NCI-H1105 treated with DMSO at 0.1 percent for 48 hours (cell line): ENCODE measurements at places on chromosomes 2 and 18.

DNA sequence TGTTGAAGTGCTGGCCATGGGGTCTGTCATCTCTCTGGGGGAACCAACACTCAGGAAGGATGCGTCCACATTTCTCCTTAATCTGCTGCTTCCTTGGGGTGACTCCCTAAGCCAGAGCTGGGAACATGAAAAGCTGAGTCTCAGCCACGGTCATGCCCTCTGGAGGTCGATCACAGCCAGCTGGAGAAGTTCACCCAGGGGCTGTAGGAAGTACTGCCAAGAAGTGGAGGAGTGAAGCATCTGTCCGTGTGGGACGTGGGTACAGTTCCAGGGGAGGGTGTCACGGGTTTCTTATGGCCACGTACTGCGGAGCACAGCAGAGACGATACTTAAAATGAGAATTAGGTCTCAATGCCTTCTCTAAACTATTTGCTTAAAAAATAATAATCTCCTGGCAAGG lies 42.4 kb upstream of the IGFBP2 start:
- DNase-seq, result no peak

DNA sequence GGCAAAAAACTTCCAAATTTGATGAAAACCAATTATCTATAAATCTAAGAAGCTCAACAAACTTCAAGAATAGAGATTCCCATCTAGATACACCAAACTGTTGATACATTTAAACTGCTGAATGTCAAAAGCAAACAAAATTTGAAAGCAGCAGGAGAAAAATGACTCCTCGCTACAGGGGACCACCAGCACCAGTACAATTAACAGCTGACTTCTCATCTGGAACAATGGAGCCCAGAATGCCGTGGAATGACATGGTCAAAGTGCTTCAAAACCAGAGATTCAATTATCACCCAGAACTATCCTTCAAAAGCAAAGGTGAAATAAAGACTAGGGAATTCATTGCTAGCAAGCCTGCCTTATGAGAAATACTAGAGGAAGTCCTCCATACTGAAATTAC lies 11.6 kb downstream of the SRSF7 start:
- no peak for DNase-seq

DNA sequence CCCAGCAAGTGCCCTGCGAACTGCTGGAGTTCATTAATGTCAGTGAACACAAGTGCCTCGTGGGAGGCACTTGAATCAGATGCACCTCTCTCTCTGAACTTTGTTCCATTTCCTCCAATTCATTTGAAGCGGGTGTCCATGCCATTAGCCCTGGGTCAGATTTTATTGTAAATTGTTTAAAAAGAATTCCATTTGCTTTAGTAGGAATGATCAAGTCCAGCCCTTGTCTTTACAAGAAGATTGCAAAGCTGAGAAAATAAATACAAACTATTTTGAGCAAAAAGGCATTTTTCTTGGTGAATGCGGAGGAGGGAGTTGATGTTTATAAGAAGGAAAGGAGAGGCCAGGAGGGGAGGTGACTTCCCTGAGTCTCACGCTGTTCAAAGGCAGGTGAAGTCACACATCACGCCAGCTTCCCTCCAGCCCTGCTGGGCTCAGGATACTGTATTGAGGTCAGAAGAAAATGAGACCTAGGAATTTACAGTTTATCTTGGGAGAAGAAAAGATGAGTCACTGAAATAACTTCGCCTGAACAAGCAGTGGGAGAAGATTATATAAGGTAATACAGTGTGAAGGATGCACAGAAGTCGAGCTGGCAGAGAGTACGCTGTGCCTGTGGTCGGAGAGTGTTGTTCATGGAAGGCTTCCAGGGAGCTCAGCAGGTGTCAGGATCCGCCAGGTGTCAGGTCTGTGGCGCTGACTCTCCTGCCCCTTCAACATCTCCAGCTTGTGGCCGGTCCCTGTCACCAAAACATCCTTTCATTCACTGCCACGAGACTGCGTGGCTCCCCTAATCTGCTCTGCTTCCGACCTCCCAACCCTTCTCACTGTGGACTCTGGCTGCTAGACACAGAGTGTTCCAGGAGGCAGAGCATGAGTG lies 36.5 kb downstream of the EFR3B start:
- DNase-seq, result peak; percentile 78

DNA sequence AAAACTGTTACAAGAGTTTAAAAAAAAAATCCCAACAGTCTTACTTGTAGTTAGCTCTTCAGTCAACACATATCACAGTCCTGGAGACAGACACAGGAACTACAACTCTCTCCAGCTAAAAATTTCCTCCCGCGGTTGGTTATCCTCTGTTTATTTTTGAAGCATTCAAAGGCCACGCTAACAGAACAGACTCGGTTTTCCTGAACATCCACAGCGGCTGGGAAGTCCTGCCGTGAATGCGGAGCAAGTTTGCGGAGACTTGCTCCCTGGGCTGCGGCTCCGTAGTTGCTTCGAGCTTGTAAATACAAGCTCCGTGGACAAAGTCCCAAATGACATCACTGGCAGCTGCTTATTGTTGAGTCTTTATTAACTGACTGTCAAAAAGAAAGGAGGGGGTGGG lies at the start of gene NCKAP5:
NCKAP5 (minus strand) TSS at position 292 of the 400 bp plus-strand sequence. CDS start 50,937 bp downstream, outside the sequence.
- no peak for DNase-seq

GRCh38 chr18:39627936-39628335 lies 2062.3 kb upstream of the CELF4 start:
- DNase-seq, result no peak

DNA sequence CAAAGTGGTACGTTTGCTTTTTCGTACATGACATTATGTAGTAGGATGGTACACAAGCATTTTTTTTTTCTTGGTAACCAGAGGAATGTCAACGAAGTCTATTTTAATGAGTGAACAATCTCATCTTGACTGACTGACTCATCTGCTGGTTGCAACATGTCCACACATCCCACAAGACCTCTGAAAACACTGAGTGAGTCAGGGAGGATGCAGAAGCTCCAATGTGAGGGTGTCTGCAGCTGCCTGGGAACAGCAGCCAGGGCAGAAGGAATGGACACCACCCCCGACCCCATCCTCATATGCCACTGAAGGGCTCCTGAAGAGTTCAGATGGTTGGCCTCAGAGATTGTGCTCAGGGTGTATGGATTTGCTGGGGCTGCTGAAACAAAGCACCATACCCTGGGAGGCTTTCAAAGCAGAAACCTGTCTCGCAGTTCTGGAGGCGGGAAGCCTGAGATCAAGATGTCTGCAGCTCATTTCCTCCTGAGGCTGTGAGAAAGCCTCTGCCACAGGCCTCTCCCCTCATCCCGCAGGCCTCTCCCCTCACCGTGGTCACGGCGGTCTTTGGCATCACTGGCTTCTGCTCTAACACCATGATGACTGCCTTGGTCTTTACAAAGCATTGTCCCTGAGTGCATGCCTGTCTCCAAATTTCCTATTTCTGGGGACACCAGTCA lies 124.6 kb downstream of the LRATD1 start:
- no peak for DNase-seq

- DNase-seq, result no peak
Observed at GRCh38 chr18:75844146-75844545, 416.6 kb upstream of the SMIM21 start.
